Osteocyte (in vitro differentiated cells): ENCODE measurements at places on chromosomes 3 and 15. TPM values are rescaled to one million over a fixed set of nuclear protein-coding genes. Genes with fewer than 3 reads are reported as not detected.

DNA sequence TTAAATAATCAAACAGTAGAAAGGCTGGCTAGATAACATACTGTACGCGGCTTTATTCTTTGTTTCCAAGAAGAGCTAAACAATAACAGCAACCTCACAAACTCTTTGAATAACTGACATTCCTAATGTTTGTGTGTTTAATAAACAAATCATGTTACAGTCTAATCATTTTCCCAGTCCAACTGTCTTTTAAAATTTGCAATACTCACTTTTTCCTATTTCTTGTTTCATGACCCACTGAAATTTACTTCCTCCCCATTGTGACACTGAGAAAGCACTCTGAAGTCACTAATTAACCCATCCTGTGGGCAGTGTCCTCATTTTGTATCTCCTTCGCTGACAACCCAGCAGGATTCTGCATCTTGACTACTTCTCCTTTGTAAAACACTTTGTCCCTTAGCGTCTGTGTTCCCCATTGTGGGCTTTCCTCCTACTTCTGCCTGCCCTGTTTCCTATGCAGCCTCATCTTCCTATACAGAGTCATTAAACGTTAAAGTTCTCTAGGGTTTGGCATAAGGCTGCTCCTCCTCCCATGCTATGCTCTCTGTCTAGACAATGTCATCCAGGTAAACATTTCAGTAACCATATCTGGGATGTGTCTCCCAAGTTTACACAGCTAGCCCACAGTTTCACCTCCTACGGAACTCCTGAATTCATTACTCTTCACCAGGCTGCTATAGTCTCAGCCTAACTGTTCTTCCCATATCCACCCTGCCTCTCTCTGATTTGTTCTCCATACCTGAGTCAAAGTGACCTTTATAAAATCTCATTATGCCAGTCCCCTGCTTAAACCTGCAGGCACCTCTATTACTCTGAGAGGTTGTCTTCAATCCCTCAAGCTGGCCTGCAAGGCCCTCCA lies 148.9 kb downstream of the GREM1 start:
- DNase-seq, result no peak
- H3K27me3 ChIP-seq, result no peaks in the 10 kb centered on the region
- peaks cover 77% of the 10 kb centered on the region for H3K4me1 ChIP-seq
- H3K4me3 ChIP-seq, result no peak overlapping the region
- no peaks in the 10 kb centered on the region for H3K36me3 ChIP-seq

Gene ARNT2
- total RNA-seq, result 68.1 and 72.4 TPM in 2 replicates

GRCh38 chr3:72340476-72341379 lies 507.5 kb downstream of the SHQ1 start:
- H3K4me3 ChIP-seq, result no peak overlapping the region
- H3K27ac ChIP-seq, result no peak overlapping the region
- H3K4me1 ChIP-seq, result peaks cover 48% of the 10 kb centered on the region
- H3K36me3 ChIP-seq, result no peaks in the 10 kb centered on the region
- H3K27me3 ChIP-seq, result no peaks in the 10 kb centered on the region

DNA sequence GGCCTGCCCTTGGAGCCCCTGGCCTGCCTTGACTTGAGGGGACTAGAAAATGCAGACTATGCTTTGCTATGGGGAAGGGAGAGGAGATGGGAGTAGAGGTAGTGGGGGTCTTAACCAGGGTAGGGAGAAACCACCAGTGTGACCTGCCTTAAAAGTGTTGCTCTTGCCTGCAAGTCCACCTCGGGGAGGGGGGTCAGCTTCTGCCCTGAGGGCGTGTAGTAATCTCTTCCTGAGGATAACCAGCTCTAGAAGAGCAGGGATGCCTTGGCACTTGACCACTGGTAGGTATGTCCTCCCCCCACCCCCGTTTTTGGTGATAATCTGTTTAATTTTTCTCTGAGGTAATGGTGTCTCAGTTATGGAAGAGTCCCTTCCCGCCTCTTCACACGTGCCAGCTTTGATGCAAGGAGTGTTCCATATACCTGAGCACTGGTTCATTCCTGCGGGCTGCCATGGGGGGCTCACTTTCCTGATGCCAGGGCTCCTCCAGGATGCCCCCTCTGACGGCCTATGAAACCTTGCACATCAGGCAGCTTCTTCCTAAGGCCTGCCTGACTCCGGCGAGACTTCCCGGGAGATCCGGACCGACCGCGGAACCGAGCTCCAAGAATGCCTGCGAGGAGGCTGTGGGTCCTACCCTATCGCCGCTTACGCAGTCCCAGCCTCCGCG lies 780 bp upstream of the P4HTM start:
- peaks cover 27% of the 10 kb centered on the region for H3K4me1 ChIP-seq
- H3K4me3 ChIP-seq, result peak overlapping the region; percentile 86
- H3K36me3 ChIP-seq, result peaks cover 5% of the 10 kb centered on the region

Gene CCR3
- total RNA-seq, result not detected in 2 replicates

DNA sequence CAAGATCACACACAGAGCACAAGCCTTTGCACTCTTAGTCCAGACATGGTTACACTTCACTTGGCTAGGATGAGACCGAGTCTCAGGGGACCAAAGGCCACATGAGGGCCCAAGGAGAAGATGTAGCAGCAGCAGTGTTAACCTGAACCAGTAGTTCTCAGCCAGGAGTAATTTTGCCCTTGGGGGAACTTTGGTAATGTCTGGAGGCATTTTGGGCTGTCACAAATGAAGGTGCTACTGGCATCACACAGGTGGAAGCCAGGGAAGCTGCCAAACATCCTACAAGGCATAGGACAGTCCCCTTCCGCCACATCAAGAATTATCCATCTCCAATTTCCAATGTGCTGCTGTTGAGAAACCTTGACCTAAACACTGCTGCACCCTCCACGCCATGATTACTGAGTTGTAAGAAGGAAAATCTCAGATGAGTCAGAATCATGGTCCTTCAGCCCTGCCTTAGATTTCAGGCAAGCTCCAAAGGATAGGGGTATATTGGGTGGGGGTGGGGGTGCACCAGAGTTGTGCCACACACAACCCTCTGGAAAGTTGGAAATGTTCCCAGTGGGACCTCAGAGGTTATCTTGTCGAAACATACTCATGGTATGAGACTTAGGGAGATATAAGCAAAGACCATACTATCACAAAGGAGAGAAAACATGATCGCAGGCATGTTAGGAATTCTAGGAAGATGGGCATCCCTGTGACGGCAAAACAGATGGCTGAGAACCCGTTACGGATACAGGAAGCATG lies 36.2 kb downstream of the SEMA5B start:
- H3K27ac ChIP-seq, result no peak overlapping the region
- peaks cover 1% of the 10 kb centered on the region for H3K36me3 ChIP-seq
- no peaks in the 10 kb centered on the region for H3K4me1 ChIP-seq
- DNase-seq, result no peak
- no peak overlapping the region for H3K4me3 ChIP-seq

Gene MGLL
- 102 and 112 TPM in 2 replicates for total RNA-seq

DNA sequence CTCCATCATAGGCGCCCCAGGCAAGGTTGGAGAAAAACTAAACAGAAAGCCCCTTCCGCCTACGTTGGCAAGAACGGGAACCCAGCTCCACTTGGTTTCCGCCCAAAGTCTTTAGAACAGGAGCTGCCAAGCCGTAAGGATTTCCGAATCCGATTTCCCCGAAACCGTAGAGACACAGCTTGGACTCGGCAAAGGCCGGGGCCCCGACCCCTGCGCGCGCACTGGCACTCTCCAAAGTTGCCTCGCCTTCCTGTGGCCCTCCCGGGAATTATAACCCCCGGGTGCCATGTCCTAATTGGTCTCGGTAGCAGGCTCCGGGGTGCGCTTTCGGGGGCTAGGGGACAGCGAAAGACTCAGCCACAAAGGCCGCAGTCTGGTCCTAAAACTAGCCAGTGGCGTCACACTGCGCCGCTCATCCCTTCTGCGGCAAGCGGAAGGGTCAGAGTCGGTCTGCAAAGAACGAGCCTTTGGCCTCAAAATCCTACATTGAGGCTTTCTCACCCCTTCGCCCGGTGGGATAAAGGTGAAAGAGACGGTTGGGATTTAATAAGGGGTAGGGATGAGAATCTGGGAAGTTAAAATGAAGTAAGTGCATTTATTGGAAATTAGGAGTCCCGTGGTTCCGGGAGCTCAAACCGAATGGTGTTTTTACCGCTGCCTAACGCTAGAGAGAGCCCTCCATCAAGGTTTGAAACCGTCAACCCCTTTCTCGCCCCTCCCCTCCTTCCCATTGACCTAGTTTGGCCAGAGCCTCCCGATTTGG lies 6.8 kb downstream of the BCL6 start:
- peak overlapping the region; percentile 100 for H3K27ac ChIP-seq
- peak; percentile 92 for DNase-seq
- H3K4me1 ChIP-seq, result peaks cover 80% of the 10 kb centered on the region
- H3K4me3 ChIP-seq, result peak overlapping the region; percentile 94
- H3K27me3 ChIP-seq, result no peaks in the 10 kb centered on the region

DNA sequence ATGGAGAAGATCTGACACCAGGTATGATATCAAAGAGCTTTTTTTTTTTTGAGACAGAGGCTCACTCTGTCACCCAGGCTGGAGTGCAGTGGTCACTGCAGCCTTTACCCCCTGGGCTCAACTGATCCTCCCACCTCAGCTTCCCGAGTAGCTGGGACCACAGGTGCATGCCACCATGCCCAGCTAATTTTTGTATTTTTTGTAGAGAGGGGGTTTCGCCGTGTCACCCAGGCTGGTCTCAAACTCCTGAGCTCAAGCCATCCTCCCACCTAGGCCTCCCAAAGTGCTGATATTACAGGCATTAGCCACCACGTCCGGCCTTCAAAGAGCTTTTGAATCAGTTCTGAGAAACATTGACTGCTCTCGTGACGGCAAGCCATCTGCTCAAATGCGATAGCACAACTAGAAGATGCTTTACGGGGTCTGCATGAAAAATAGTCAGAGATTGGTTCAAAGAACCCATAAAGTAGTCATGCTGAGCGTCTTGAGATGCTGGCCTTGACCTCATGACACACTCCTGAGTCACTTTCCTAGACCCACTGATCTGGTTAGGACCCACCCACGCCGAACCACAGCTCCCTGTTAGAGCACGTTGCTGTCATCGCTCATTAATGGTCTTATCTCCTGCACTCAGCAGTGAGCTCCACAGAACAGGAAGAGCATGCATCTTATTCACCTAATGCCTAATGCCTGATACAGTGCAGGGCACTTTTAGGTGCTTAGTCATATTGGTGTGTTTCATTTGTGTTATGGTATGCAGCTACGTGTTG lies 57.0 kb upstream of the NR2F2 start:
- peak overlapping the region; percentile 14 for H3K4me3 ChIP-seq
- H3K36me3 ChIP-seq, result peaks cover 38% of the 10 kb centered on the region
- peaks cover 69% of the 10 kb centered on the region for H3K4me1 ChIP-seq
- no peaks in the 10 kb centered on the region for H3K27me3 ChIP-seq

Gene BCL6
- 69.3 and 84.8 TPM in 2 replicates for total RNA-seq

- H3K27ac ChIP-seq, result no peak overlapping the region
- H3K36me3 ChIP-seq, result no peaks in the 10 kb centered on the region
- H3K27me3 ChIP-seq, result no peaks in the 10 kb centered on the region
- no peaks in the 10 kb centered on the region for H3K4me1 ChIP-seq
Observed at GRCh38 chr3:176967522-176967921, 229.8 kb downstream of the TBL1XR1 start.

Gene RIOX2
- total RNA-seq, result 24.0 and 25.4 TPM in 2 replicates

GRCh38 chr3:50450209-50450921 lies 53.1 kb downstream of the CACNA2D2 start:
- H3K27me3 ChIP-seq, result peaks cover 5% of the 10 kb centered on the region
- no peak overlapping the region for H3K4me3 ChIP-seq
- DNase-seq, result no peak
- no peaks in the 10 kb centered on the region for H3K4me1 ChIP-seq
- no peaks in the 10 kb centered on the region for H3K36me3 ChIP-seq

Gene LMAN1L
- total RNA-seq, result not detected in 2 replicates

Gene GOLGA8O
- total RNA-seq, result 2.4 and 2.5 TPM in 2 replicates

- H3K4me3 ChIP-seq, result no peak overlapping the region
- no peaks in the 10 kb centered on the region for H3K27me3 ChIP-seq
- no peak overlapping the region for H3K27ac ChIP-seq
- H3K4me1 ChIP-seq, result peaks cover 38% of the 10 kb centered on the region
Observed at GRCh38 chr3:8470801-8471200, 30.8 kb upstream of the LMCD1 start.

Gene CACNA2D3
- total RNA-seq, result 0.18 and 0.46 TPM in 2 replicates

DNA sequence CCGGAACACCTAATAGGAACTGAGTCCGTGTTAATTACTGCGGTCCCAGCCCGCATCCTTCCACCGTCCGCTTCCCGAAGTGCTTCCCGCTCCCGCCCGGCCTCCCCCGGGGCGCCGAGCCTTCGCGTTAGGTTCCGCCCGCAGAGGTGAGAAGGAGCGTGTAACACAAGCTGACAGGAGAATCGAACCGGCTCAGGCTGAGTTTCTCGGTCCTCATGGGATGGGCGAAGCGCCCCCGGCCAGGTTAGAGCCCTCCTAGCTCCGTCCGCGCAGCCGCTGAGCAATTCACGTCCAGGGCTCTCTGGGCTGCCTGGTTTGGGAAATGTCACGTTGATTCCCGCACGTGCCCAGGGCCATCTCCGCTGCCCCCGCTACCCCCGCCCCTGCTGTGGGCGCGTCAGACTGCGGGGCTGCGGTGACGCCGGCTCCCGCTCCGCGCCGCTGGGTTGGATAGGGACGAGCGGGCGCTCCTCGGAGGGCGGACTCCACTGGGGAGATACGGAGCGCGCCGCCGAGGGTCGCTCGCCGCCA lies 954 bp downstream of the CLDN11 start:
- DNase-seq, result no peak
- peaks cover 11% of the 10 kb centered on the region for H3K36me3 ChIP-seq
- no peak overlapping the region for H3K27ac ChIP-seq
- peaks cover 2% of the 10 kb centered on the region for H3K27me3 ChIP-seq

- no peaks in the 10 kb centered on the region for H3K27me3 ChIP-seq
- peaks cover 4% of the 10 kb centered on the region for H3K36me3 ChIP-seq
- H3K4me1 ChIP-seq, result peaks cover 42% of the 10 kb centered on the region
- no peak for DNase-seq
- H3K4me3 ChIP-seq, result no peak overlapping the region
Observed at GRCh38 chr15:56205061-56205876, 38.4 kb downstream of the RFX7 start.
